ENCODE measurements at places on chromosomes 12 and 14.
A peak's percentile ranks its signal among the peaks of the same experiment; 100 is the strongest.

GRCh38 chr12:87935216-87935615 lies 94.0 kb downstream of the C12orf50 start:
- no peak for DNase-seq

DNA sequence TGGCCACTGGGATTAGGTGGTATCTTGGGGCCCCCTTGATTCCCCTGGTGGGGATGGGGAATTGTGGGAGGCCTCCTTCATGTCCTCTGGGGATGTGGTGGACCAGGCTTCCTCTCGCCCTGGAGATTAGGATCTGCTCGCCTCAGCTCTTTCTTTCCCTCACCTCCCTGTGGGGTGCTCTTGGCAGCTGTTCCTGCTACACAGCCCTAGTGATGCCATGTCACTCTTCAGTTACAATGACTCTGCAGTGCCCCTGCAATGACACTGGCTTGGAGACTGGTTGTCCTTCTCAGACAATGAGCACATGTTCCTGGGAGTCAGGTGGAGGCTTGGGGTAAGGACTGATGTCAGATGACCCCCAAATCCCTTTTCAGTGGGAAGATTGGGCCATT lies 83.9 kb downstream of the ADCK1 start:
- DNase-seq = no peak

DNA sequence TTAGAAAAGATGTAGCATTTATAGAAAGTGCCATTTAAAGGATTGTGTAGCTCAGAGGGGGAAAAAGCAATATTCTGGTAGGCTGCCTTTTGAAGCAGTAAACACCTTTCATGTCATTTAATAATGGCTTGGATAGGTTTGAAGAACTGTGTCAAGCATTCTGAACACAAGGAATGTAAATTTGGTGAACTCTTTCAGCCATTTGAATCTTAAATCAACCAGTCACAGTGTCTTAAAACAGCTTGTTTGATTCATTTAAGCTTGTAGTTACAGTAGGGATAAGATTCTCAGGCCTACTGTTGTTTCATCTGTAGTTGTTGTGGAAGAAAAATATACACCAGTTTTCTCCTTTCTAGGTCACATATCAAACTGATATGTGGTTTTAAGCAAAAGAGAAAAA lies 299.4 kb upstream of the NOVA1 start:
- no peak for DNase-seq

DNA sequence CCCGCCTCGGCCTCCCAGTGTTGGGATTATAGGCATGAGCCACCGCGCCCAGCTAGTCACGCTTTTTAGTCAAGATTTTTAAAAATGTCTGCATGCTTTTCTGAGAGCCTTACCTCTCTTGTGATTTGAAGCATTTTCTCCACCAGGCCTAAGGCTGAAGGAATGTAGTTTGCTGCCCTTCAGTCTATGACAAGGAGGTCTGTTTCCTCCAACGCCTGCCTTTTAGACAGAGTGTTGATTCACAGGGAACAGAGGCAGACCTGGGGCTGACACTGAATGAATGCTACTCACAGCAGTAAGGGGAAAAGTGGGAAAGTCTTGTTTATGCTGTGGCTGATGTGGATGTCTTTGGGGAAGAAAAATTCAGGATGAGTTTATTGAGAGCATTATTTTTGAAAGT lies 27.2 kb upstream of the MDM2 start:
- DNase-seq = no peak

DNA sequence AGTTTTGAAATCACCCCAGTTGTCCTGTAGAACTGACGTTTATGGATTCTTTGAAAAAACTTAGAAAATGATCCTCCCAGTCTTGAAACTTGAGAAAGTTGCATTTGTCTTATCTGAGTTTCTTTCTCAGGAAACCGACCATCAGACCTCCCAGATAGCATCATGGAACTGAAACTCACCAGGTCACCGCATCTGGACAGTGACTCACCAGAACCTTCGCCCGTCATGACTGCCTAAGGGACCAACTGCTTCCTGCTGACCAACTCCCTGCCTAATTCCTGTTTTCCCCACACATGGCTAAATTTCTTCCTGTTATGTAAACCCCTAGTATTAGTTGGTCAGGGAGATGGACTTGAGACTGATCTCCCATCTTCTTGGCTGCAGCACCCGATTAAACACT lies 175.7 kb downstream of the RIMBP2 start:
- no peak for DNase-seq

DNA sequence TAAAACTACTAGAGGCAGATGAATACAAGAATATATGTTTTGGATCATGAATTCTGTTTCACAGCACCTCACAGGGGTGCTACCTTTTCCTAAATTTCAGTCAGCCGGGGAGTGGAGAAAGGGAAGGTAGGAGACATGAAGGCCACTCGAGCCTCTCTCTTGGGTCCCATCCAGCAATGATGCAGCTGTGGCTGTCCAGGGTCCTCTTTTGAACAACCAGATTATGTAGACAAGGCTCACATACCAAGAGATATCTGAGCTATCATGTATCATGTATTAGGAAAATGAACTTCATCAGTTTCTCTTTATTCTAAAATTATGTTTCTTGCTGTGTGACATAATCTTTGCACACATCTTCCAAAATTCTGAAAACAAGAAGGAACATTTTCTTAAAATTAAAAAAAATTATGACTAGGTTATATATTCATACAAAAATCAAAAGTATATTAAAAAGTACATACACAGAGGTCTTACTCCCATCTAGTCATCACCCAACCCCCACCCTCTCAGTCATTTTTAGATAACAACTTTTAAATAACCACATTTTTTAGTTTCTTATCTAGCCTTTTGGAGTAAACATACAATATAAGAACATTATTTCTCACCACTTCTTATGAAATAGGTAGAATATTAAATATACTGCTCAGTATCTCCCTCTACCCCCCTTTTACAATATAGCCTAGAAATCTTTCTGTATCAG lies 88.7 kb downstream of the ACADS start:
- DNase-seq = no peak

DNA sequence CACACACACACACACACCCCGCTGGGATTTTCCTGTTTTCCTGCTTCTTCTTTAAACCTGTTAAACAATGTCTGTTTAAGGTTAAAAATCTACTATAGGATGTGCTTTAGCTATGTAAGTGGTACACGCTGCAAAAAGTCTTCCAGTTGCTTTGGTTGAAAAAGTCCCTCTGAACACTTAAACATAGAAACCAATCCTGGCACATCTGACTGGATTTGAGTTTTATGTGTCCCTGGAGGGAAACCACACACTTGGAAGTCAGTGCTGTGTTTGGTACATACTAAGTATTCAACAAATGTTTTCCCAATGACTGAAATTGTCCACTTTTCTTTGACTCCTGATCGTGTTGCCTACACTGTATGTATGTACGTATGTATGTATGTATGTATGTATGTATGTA lies 22.0 kb downstream of the CFL2 start:
- no peak for DNase-seq

DNA sequence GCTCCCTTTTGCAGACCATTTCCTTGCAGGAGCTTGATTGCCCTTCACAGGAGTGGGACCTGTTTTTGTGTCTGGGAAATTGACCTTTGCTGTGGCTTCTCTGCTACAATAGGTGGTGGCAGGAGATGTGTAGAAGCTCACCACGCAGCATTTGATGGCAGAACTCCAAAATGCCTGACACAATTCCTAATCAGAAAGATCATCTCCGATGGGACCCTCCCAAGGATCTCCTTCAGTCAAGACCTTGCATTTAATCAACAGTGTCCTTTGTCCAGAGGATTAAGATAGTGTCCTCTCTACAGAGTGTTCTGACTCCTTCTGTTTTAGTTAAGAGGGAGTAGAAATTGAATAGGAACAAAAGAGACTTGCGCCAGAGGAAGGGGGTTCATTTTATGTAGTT lies 83.6 kb upstream of the DDHD1 start:
- peak; percentile 10 for DNase-seq

All from lung microvascular endothelial cell (primary cell).